ENCODE measurements at places on chromosomes 7 and 10.

- no peak for DNase-seq
These were observed 99.8 kb downstream of the KMT2C start for GRCh38 chr7:152335900-152336571.

DNA sequence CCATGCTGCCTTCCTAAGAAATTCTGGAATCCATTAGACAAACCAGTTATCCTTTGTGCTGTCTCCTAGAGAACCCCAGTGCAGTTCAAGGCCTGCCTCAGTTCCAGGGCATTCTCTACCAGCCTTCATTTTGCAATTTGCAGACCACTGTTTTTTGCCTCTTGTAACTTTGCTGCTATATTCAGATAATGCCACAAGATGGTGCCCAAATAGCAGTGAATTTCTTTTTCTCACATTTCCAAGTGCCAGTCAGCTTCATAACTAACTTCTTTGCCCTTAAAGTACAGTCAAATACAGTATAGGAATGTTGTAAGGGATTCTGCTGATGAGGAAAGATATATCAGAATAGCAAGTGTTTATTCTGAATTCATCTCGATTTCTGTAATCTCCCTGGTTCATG, 25.2 kb downstream of the LOXL4 start:
- DNase-seq: peak; percentile 67

DNA sequence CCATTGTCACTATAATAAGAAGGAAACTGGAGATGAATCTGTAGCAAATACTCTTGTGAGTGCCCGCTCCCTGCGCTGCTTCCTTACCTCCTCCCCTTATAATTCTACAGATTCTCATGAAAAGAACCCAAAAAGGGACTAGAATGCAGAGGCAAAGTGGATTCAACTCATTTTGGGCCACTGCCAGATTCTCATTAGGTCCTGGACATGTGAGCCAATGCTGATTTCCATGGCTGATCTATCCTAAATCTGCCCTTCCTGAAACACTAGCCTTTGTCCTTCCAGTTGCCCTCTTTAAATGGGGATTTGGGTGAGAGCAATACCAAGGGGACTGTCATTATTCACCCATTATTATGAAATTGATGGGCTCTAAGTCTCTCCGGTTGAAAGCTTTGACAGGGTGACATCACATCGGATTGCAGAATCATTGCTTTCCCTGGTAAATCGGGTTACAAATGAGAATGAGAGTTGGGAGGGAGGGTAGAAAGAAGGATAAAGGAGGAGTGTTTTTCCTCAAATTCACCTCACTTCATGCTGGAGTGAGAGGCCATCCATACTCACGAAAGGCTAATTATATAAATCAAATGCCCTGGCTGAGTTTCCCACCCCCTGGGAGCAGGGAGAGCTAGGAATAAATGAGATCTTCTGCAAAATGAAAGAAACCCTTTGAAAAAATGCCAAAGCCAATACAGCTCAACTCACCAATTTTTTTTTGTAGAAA, 37.5 kb downstream of the PTN start:
- DNase-seq: no peak

GRCh38 chr7:17320657-17321056, 22.2 kb downstream of the AHR start:
- DNase-seq: no peak

DNA sequence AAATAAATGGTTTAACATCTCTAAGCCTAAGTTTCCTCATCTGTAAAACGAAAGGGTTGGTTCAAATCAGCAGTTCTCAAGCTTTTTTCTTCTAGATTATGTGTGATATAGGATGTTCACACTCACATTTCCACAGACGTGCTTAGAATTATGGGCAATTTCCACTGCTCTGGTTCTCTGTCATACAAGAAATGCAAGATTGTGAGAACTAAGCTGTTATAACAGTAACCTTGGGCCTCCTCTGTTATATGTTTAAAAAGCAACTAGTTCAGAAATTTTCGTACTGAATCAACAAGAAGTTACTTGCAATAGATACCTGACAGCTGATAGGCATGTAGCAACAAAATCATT, 33.7 kb downstream of the ADD3 start:
- no peak for DNase-seq

DNA sequence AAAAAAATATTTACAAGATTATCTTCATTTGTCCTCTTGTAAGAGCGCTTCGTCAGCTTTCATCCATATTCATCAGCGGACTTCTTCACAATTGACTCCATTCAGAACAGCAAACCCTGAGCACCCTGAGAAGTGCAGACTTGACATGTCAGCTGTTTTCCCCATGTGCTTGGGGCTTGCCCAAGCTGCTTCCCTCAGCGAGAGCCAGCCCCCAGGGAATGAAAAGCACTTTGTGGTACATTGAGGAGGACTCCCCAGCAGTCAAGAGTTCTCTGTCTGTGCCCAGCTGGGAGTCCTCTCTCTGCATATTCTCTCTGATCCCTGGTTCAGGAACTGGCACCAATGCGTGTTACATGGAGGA, 22.7 kb downstream of the HKDC1 start:
- DNase-seq: no peak

GRCh38 chr10:47347303-47347675, 874 bp upstream of the RBP3 start:
- no peak for DNase-seq

DNA sequence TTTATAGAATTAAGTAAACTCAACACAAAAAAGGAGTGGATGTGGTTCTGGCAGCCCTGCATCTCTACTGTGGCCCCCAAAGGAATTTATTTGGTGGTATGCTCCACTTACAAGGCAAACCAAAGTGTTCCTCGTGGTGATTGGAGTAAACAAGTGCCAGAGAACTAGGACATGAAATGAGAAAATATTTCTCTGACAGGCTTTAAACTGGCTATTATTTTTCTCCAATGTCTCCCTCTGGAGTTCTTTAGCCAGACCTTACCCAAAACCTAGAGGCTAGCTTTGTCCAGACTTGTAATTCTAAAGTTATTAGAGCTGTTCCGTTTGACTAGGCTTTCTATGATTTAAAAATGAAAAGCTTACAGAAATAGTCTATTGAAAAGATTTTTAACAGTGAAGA, 990.1 kb downstream of the CNTNAP2 start:
- DNase-seq: no peak

- peak; percentile 57 for DNase-seq
These were observed 31.1 kb upstream of the RHEB start for GRCh38 chr7:151550656-151551286.

DNA sequence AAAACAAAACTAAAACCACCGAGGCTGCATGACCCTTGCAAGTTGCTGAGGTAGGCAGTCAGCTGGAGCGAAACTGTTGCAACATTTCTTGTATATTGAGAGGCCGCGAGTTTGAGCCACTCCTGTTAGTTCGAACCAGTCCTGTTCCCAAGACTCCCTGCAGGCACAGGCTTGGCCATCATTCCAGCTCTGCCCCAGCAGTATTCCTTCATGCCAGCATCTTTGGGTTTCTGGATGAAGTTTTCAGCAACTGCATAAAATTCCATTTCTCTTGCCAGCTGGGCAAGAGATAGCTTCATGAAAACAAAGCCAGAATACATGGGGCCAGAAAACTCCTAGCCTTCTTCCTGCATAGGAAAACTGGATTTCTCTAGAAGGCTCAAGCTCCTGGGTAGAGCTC, 207.6 kb downstream of the FRMD4A start:
- no peak for DNase-seq

- no peak for DNase-seq
These were observed 630.6 kb upstream of the PHF14 start for GRCh38 chr7:10343108-10343507.

- peak; percentile 37 for DNase-seq
These were observed 205.9 kb downstream of the ARL4A start for GRCh38 chr7:12893292-12893691.

GRCh38 chr7:1448958-1449357, 10.3 kb downstream of the MICALL2 start:
- no peak for DNase-seq

- DNase-seq: no peak
These were observed 115.5 kb upstream of the ADARB2 start for GRCh38 chr10:1852841-1853240.

DNA sequence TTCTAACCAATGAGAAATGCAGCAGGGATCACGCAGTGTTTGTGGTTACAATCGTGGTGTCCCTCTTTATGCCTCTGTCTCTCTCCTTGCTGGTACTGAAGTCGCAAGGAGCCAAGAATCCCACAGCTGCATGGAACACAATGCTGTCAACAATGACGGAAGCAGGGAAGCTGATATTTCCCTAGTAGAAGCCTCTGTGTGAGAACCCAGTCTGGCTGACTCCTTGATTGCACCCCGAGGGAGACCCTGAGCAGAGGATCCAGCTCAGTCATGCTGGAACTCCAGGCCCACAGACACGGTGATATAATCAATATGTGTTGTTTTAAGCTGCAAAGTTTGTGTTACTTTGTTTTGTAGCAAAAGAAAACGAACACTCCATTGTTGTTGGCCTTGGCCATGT, 677.9 kb downstream of the PARD3 start:
- DNase-seq: no peak

DNA sequence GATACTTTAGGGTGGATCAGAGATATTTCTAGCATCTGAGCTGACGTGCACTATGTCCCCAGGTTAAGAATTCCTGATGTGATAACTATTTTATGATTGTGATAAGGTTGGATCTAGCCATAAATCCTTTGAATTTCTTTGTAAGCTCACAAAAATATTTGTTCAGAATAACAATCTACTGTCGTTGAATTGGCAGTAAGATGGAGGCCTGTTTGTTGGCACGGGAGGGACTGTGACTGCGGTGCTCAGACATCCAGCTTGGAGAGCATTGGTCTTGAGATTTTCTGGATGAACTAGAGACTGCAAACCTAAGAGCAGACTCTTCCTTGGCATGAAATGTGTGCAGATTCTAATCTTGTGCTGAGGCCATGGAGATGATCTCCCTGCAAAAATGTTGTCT, 131.1 kb downstream of the LRRC4 start:
- DNase-seq: no peak

GRCh38 chr10:47008769-47009168, 97.5 kb downstream of the PTPN20 start:
- no peak for DNase-seq

DNA sequence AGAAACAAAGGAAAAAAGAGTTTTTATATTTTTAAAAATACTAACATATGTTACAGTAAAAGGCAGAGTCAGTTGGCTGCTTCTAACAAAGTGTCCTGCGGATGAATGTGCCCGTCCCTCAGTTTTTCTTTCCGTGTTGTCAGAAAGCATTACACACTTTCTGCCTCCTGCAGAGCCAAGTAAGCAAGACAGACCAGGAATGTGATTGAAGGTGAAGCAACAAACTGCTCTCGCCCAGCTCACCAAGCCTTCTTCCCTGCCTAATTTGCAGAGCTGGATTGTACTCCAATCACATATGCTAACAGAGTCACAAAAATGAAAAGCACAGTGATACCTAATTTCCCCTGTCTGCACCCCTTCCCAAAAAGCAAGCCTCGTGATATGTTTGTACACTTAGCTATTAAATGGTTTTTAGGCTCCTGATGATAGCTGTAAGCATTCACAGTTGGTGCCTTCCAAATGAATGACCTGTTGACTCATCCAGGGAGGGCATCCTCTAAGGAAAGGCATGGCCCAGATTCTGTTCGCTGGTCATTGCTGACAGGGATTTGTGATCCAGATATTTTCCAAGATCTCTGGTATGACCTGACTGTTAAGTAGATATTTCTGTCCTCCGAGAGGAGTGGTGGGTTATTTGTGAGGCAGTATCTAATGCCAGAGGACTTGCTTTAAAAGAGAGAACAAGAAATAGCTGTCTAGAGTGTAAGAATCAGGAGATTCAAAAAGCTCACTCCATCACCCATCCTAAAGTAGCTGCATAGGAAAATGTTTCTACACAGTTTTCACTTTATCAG, 187.3 kb upstream of the PLXDC2 start:
- no peak for DNase-seq

DNA sequence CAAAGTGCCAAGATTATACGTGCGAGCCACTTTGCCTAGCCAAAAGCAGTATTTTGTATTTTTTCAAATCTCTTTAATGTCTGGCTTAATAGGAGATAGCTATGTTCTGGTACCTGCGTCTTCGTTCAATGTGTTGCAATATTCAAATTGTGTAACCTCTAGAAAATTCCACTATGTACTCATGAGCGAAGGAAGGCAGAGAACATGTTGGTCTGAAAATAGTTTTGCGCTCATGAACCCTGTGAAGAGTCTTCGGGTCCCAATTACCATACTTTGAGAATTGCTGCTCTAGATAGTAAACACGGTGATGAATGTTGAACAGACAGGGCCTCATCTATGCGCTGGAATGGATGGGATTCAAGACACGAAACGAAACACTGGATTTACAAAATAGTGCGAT, 2.7 kb upstream of the SUV39H2 start:
- DNase-seq: no peak

GRCh38 chr10:6980353-6980752, 400.3 kb upstream of the PRKCQ start:
- DNase-seq: no peak

All from foreskin fibroblast (primary cell).